ENCODE measurements at places on chromosomes 7 and 10.

GRCh38 chr7:133040178-133040577 is 41.7 kb downstream of the CHCHD3 start:
- no peak for DNase-seq

- DNase-seq: no peak
These were observed 20.8 kb upstream of the CDK1 start for GRCh38 chr10:60757420-60757895.

DNA sequence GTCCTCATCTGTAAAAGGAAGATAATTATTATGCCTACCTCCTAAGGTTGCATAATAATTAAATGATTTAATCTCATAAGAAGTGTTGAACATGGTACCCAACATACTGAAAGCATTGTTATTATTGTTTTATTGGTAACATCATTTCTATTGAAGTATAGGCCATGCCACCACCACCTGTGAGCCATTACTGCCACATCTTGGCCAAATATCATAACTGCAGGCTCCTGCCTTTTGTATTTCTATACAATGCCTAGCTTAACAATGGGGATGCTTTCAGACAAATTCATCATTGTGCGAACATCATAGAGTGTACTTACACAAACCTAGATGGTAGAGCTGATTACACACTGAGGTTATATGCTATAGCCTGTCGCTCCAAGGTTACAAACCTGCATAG is 61.1 kb upstream of the NPSR1 start:
- DNase-seq: no peak

GRCh38 chr7:111788286-111789047 is 226.2 kb upstream of the IMMP2L start:
- no peak for DNase-seq

- no peak for DNase-seq
These were observed 32.8 kb downstream of the CPVL start for GRCh38 chr7:29113384-29114102.

All from stimulated activated CD4-positive, alpha-beta T cell treated with anti-CD3 and anti-CD28 coated beads, Interleukin-4, amount 100 ng/mL, for 4 hours (primary cell).